ENCODE measurements at places on chromosomes 2 and 18. TPM values are rescaled to one million over a fixed set of nuclear protein-coding genes. Genes with fewer than 3 reads are reported as not detected.

DNA sequence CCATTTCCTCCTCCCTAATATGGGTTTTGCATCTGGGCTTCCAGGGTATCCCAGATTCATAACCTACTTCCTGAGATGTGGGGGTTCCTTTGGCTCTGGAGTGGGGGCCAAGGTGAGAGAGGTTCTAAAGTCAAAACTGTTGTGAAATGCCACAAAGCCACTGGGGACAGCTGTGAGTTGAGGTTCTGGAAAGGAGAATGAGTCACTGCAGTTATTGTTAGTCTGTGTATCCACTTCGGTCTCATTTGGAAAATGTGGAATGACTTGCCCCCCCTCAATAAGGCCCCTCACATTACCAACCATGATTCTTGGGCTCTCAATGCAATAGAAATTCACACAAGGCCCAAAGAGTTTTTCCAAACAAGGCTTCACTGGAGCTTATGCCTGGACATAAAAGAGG, 51.1 kb upstream of the LGALSL start:
- DNase-seq = peak; percentile 36

GRCh38 chr2:28547906-28548600, 52.2 kb downstream of the PLB1 start:
- DNase-seq = no peak

DNA sequence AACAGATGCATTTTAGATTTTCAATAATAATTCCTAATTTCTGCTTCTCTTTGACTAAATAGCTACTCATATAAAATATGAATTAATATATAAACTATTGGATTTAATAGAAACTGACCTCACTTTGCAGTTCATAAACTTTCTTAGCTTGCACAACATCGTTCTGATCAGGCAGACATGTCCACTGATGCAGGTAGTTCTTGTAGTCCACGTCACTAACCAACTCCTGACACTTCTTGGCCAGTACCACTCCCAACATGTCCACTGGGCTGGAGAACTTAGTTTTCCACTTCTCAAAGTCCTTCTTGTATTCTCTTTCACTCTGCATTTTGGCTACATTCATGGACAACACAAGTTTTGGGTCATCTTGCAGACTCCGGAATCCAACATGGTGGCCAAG, 83.8 kb downstream of the NEB start:
- no peak for DNase-seq

- DNase-seq = peak; percentile 38
These were observed 124.8 kb downstream of the NUP35 start for GRCh38 chr2:183248866-183249567.

DDX18 gene
- total RNA-seq = 77.7 TPM

All from RPMI7951 (cell line).